ENCODE measurements at places on chromosomes 3 and 15.

DNA sequence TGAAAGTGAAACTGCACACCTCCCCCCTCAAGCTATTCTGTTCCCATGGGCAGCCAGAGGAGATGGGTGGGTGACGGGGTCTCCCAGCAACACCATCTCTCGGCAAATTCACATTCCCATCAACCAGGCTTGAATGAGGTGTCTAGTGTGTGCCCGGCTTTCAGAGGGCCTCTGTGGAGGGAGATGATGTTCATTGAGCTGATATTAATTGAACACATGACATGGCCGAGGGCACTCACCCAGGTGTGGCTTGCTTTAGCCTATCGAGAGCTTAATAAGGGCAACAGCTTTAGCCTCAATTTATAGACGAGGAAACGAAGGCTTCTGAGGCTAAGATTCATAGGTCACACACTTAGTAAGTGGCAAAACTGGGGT lies 288.0 kb downstream of the UACA start:
- no peak for DNase-seq

DNA sequence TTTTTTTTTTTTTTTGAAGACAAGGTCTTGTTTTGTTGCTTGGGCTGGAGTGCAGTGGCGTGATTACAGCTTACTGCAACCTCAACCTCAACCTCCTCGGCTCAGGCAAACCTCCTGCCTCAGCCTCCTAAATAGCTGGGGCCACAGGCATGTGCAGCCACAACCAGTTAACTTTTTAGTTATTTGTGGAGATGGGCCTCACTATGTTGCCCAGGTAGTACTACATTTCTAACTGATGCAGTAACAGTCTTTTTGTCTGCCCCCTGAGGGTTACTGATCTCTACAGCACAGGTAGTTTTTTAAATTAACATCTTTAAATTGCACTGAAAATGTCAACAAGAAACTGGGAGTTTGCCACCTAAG lies 3.4 kb upstream of the LMLN start:
- no peak for DNase-seq

DNA sequence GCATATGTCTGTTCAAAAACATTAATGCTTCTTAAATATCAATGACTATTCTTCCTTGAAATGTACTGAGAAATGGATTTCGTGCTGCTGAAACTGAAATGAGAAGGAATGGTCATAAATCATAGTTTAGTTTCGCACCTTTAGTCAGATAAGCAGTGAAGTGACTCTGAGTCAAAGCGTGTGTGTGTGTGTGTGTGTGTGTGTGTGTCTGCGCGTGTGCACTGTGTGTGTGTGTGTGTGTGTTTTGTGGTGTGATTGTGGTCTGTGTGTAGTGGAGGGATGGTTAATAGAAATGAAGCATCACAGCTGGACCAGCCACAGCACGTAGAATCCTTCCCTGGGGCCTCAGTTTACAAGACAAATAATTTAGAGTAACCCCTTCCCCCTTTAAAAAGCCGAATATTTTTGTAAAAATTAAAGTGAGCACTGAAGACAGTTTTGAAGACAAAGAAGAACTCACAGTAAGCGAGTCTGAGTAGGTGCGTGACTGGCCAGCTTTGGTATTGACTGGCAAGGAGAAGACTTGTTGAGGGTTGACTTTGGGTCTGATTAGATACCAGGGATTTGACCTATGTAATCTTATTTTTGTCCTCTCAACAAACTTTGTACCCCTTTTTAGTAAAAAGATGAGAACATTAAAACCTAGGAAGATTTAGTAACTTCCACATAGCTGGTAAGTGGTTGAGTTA lies 202.0 kb upstream of the IL12A start:
- DNase-seq, result no peak

- DNase-seq, result no peak
Observed at GRCh38 chr15:90497912-90498311, 31.8 kb upstream of the CRTC3 start.

DNA sequence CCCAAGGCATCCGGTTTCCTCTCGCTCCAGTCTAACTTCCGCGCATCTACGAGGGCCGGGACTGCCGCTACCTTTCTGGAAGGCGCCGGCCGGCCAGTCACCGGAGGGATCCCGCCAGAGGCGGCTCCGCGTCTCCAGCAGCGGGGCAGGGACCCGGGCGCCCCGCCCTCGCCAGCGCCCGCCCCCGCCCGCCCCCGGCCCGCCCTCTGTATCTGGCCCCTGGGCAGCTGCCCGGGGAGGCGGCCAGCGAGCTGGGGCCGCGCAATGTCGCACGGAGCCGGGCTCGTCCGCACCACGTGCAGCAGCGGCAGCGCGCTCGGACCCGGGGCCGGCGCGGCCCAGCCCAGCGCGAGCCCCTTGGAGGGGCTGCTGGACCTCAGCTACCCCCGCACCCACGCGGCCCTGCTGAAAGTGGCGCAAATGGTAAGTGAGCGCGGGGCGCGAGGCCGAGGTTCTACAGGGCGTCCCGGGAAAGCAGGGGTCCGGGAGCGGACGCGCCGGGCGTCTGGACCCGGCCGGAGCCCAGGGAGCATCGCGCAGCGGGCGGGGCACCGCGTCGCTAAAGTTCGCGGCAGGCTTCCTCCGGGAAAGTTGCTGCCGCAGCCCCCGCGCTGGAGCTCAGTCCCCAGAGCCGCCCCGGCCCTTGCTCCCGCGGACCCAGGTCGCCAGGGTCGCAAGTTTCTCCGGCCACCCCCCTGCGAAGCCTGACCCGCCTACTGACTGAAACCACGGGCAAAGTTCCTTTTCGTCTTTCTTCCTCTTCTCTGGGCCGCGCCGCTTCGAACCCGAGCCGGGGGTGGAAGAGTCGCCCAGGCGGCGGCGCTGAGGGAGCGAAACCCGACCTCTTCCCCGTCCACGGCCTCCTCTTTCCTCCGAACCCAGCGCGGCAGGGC lies at the start of gene CMTM7:
Gene CMTM7 (plus strand): TSS at position 211 of the 893 bp plus-strand sequence. CDS start 54 bp downstream, at position 265.
- peak; percentile 30 for DNase-seq

GRCh38 chr3:52070724-52071621 lies 14.6 kb upstream of the DUSP7 start:
- no peak for DNase-seq

DNA sequence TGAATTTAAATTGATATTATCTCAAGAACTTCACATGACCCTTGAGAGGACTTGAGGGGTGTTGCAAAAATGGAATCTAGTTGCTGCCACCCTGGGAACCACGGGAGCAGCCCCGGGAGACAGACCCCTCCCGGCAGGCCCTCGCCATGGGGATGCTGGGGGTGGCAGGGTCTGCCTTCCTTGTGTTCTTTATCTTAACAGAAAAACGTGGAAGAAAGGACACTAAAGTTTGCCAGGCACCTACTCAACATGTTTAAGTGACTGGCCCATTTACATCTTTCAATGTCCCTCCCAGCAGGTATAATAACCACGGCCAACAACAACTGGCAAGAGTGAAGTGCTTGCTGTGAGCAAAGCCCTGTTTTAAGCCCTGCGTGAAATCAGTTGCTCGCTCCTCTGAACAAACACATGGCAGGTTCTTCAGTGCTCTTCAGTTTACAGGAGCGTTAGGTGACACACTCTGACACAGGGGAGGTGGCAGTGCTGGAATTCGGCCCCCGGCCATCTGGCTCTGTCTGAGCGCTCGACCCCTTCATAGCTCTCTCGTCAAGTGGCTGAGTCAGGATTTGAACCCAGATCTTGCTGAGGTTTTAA lies 112.5 kb downstream of the ASB7 start:
- no peak for DNase-seq

DNA sequence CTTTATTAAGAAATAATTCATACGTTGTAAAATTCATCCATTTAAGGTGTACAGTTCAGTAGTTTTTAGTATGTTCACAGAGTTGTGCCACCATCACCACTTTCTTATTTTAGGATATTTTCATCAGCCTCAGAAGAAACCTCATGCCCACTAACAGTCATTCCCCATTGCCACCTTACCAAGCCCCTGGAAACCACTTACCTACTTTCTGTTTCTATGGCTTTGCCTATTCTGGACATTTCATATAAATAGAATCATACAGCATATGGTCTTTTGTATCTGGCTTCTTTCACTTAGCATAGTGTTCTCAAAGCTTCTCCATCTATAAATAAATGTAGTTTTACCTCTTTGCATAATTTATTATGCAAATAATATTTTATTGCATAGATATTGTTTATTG lies 6.6 kb downstream of the FETUB start:
- DNase-seq, result no peak

DNA sequence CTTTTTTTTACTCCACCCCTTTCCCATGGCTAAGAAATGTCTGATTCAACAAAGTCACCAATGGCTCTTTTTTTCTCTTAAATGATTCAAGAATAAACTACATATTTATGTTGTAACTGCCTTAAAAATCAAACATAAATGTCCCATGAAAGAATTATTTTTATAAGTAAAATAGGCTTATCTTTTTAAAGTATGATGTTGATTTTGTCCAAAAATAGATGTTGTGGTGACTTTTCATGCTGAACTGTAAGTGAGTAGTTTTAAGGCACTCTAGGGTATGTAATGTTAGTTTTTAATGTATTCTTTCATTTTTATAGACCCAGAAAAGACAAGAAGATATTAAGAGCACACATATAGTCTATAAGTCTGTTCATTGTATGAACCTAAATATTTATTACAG lies 594.9 kb downstream of the NLGN1 start:
- no peak for DNase-seq

DNA sequence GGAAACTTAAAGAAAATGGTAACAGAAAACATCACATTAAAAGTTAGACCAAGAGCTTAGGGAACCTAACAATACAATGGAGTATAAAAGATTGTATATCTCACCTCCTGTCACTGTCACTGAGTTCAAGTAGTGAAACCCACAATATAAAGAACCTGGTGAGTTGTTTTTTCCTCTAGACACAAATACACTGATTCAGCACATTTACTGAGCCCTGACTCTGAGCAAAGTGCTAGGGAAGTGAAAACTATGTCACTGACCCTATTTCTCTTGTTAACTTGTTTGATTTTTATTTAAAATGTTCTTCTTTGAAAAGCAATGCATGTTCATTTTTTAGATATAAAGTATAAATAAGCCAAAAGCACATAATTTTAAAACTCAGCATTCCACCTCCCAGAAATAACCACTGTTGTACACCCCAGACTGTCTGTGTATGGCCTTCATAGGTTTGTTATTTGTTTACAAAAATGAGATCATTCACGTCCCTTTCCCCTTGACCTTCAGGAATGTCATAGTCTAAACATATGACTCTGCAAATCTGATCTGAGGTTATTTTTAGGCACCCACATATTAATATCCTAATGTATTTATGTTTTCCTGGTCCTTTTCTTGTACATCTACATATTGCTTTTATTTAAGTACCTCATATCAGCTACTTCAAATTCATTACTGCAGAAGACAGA lies 69.2 kb upstream of the CSTA start:
- no peak for DNase-seq

GRCh38 chr3:157127831-157128767 lies 31.8 kb downstream of the CCNL1 start:
- DNase-seq, result no peak

DNA sequence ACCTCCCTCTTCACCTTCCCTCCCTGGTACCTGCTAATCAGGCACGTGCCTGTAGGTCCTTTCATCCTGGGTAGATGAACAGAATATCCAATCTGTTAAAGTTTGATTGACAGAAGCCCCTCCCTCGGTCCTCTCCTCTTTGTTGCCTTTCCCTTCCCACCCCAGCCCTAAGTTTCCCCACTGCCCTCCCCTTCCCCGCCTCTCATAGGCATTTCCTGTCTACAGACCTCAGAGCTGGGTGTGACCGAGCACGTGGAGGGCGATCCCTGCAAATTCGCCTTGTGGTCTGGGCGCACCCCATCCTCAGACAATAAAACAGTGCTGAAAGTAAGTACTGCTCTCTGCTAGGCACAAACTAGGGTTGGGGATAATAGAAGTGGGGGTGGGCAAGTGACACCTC lies 239.2 kb upstream of the UMPS start:
- DNase-seq, result no peak

GRCh38 chr3:35954413-35954812 lies 315.1 kb downstream of the ARPP21 start:
- no peak for DNase-seq

DNA sequence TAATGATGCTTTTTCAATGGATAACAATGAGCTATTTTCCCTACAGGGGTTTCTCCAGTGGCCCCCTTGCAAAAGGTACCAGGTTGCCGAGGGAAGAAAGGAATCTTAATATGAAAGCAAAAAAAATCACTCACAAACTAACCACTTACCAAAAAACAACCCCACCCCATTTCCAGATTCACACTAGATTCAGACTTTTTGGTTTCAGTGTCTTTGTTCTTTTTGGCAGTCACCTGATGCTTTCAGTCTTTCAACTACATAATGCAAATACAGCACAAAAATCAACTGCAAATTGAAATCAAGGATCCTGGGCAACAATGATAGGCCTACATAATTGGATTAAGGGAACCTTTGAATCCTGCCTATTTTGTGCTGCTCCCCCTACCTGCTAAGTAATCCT lies 71.1 kb upstream of the RAP2B start:
- no peak for DNase-seq

DNA sequence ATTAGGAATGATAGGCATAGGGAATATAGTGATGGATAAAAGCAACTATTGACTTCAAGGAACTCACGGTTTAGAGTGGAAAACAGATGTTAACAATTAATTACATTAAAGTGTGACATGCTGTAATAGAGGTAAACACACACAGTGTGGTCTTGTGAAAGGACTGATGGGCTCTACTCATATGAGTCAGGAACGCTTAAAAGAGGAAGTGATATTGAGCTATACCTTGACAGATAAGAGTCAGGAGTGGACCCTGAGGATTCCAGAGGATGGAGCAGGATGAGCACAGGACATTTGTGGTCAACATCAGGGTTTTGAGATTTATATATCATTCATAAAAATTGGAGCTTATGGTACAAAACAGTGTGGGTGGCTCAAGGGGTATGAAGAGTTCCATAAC lies 11.0 kb downstream of the EXOG start:
- no peak for DNase-seq

DNA sequence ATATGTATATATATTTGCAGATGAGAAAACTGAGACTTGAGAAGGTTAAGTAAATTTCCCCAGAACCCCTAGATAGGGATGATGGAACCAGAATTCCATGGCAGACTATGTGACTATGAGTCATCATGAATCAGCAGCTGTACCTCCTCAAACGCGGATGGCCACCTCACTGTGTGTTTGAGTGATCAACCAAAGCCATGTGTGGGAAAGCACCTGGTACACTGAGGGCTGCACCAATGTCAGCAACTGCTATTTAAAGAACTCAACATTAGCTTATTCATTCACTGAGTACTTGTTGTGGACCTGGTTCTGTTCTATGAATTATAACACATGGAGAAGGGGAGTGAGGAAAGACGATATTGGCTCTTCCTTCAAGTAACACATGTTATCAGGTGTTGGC lies 377.0 kb downstream of the GAP43 start:
- no peak for DNase-seq

GRCh38 chr15:87916208-87916607 lies 340.3 kb downstream of the NTRK3 start:
- DNase-seq, result no peak

DNA sequence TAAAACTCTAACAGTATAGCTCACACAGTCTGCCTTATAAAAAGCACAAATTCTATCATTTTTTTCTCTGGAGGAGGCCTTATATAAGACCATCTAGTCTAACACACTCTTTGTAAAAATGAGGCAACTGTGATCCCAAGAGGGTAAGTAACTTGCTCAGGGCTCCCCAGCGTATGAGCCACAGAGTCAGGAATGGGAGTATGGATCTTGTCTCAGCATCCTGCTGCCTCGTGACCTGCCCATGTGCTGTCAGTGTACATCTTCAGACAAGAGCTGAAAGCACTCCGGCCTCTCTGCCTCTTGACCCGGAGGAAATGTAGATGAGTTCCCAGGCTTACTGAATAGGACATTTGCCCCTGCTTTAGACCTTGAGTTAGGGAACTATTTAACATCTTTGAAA lies 28.4 kb upstream of the MEF2A start:
- DNase-seq, result no peak
